Stimulated activated CD4-positive, alpha-beta T cell treated with anti-CD3 and anti-CD28 coated beads, TNF-alpha, amount 100 ng/mL, for 4 hours (primary cell): ENCODE measurements at places on chromosomes 6 and 20.

DNA sequence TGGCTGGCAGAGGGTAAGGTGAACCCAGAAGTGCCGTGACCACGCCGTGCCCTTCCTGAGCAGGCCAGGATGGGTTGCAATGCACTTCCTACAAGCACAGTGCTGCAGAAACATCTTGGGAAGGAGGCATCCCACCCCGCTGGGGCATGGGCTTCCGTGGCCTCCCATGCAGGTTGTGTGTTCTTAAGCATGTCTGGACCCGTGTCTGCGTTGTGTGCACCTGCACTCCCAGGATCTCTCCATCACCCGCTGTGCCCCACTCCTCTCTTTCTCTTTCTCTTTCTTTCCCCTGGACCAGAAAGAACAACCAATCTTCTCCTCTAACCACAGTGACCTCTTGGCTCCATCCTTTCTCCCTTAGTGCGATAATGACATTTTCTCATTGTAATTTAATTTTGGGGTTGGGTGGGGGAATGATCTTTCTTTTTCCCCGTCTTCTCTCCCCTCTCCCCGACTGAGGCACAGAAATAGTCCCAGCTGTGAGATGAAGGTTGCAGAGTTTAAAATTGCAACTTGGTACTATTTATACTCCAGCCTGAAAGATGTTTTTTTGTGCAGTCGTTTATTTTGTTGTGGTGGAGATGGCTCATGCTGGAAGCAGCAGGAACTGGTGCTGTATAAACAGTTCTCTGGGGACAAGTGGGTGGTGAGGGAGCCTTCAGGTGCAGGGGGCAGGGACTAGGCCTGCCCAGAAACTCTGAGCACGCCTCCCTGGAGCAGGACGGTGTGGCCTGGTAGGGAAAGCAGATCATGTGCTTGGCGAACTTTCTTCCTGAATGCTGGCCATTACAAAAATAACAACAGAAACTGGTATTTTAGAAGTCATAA, 20.5 kb downstream of the BCAS4 start:
- no peak for DNase-seq

- no peak for DNase-seq
Measured at GRCh38 chr6:21101694-21102093, 491.9 kb upstream of the SOX4 start.

DNA sequence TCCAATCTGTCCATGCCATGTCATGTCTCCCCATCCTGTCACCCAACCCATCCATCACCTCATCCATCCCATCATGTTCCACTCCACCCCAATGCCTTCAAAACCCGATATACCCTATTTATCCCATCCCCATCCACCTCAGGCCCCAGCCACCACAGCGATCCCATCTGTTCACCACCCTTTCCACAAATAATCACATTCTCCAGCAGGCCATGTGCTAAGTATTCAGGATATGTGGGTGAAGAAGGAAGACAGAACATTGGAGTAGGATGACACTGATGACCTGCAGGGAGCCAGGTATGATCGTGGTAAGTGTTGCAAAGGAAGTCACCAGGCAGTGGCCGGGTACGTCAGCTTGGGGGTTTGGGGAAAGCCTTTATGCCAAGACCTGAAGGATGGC, 48.8 kb downstream of the NPEPL1 start:
- no peak for DNase-seq

- DNase-seq, result no peak
Measured at GRCh38 chr6:141303907-141304306, 828.8 kb upstream of the GJE1 start.
